Vagina (tissue), 2 donors: ENCODE measurements at places on chromosomes 3 and 15. TPM values are rescaled to one million over a fixed set of nuclear protein-coding genes. Genes with fewer than 3 reads are reported as not detected.

DNA sequence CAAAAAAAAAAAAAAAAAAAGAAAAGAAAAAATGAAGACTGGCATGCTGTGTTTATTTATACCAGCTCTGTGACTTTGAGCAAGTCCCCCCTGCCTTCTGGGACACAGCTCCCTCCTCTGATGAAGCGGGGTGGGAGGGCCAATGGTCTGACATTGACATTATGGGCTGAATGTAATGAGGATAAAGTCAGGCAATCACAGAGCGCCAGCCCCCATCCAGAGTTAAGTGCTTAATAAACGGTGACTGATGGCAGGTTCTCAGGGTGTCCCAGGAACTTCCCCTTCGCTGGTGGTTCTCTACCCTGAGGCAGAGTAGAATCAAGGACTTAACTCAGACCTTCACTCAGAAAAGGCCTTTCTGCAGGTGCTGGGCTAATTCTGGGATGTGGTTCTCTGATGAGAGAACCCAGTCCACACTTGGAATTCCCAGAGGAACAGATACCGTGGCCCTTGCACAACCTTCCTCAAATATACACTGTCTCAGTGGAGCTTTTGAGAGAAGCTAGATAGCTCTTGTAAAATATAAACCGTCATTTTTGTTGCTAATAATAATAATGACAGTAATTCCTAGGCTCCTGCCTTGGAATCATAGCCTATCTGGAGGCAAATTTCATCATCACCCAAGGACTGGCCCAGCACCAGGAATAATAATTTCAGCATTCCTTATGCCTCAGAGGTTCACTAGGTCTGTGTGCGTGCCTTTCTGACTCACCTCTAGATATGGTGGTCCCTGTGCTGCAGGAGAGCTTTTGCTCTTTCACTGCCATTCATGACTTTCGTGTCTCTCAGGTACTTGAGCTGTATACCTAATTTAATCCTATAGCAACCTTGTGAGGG, 115.8 kb downstream of the RPLP1 start:
- H3K27ac ChIP-seq, result no peak overlapping the region
- H3K4me3 ChIP-seq, result no peak overlapping the region
- no peaks in the 10 kb centered on the region for H3K27me3 ChIP-seq

GRCh38 chr3:184952671-184953070, 140.7 kb downstream of the VPS8 start:
- H3K36me3 ChIP-seq, result peaks cover 3% of the 10 kb centered on the region
- H3K27me3 ChIP-seq, result no peaks in the 10 kb centered on the region
- no peak overlapping the region for H3K4me3 ChIP-seq
- H3K27ac ChIP-seq, result no peak overlapping the region
- no peak for DNase-seq

GRCh38 chr15:78170848-78171773, 21.9 kb downstream of the IDH3A start:
- H3K27me3 ChIP-seq, result no peaks in the 10 kb centered on the region
- H3K4me3 ChIP-seq, result no peak overlapping the region
- H3K4me1 ChIP-seq, result no peaks in the 10 kb centered on the region
- DNase-seq, result peak; percentile 37
- peaks cover 60% of the 10 kb centered on the region for H3K36me3 ChIP-seq

- no peaks in the 10 kb centered on the region for H3K36me3 ChIP-seq
- H3K27ac ChIP-seq, result no peak overlapping the region
- no peaks in the 10 kb centered on the region for H3K4me1 ChIP-seq
- no peak for DNase-seq
- H3K27me3 ChIP-seq, result no peaks in the 10 kb centered on the region
These were observed 32.0 kb upstream of the RAF1 start for GRCh38 chr3:12695916-12696315.

DNA sequence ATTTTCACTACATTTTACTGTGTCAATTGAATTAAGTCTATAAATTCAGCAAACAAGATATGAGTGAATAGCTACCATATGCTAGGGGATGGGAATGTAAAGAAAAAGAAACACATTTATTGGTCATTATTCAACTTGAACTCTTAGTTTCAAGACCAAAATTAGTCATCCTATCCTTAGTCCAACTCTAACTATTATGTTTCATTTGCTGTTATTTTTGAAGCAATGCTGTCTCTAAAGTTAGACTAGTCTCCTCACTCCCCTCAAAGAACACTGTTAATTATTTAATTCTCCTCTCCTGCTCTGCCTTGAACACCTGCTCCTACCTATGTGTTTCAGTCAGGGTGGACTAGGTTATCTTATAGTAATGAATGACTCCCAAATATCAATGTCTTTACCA, 920.9 kb downstream of the TUSC7 start:
- no peaks in the 10 kb centered on the region for H3K4me1 ChIP-seq
- no peaks in the 10 kb centered on the region for H3K27me3 ChIP-seq
- H3K27ac ChIP-seq, result no peak overlapping the region
- no peak for DNase-seq

DNA sequence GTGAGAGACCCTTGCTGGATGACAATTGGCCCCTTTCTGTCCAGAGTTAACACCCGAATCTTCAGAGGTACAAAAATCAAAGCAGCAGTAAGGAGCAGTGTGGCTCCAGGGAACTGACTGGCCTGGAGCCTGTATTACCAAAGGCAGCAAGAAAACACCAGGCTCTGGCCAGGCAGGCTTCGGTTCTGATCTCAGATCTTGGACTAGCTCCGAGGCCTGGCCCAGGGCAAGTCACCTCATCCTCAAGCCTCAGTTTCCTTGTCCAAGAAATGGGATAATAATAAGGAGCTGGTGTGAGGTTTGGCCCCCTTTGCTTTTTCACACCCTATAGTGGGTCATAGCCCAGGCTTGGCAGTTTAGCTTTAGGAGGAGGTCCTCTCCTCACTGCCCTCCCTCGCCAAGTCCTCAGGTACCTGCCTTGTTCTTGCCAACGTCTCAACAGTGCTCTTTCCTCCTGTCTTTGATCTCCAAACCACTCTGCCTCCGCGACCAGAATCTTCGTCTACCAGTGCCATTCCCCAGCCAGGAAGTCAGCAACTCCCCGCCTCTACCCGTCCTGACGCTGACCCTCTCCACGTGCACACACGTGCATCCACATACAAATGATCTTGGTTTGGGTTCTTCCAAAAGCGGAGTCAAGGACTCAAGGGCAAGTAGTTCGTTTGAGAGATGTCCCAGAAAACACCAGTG, 82.6 kb upstream of the TLE3 start:
- no peak overlapping the region for H3K27ac ChIP-seq
- DNase-seq, result no peak
- no peaks in the 10 kb centered on the region for H3K4me1 ChIP-seq
- no peak overlapping the region for H3K4me3 ChIP-seq
- H3K36me3 ChIP-seq, result no peaks in the 10 kb centered on the region

DNA sequence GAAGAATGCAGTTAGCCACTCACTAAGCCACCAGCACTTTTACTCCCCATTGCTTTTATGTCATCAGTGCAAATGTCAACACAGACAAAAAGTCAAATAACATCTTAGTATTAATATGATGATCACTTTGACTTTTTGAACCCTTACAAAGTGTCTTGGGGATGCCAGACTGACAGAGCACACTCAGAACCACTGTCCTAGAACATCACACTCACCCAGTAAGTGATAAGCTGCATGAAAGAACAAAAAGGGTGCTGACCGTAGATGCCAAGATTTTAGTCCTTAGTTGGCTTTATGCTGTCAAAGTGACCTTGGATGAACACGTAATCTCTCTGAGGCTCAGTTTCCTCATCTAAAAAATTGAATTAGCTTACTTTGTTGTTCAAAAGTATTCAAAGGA, 279.5 kb upstream of the TRIM42 start:
- no peak overlapping the region for H3K4me3 ChIP-seq
- H3K27me3 ChIP-seq, result no peaks in the 10 kb centered on the region
- no peak overlapping the region for H3K27ac ChIP-seq
- peaks cover 4% of the 10 kb centered on the region for H3K4me1 ChIP-seq

DNA sequence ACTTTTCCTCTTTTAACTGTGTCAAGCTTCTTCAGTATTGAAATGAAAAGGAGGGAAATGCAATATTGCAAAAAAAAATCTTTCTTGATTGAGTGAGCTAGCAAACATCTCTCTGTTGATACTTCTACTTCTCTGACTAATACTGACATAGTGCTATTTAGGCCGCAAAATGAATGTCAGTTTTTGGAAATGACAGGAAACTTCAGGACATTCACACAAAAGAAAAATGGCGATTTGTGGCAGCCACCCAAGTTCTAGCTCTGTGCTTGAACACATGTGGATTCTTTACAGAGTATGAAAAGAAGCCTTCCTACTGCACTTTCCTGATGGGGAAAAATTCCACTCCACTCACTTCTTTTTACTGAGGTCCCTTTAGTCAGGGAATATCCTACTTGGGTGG, 486.8 kb upstream of the ALCAM start:
- H3K4me1 ChIP-seq, result no peaks in the 10 kb centered on the region
- no peak overlapping the region for H3K27ac ChIP-seq
- DNase-seq, result no peak
- H3K4me3 ChIP-seq, result no peak overlapping the region
- no peaks in the 10 kb centered on the region for H3K27me3 ChIP-seq

DNA sequence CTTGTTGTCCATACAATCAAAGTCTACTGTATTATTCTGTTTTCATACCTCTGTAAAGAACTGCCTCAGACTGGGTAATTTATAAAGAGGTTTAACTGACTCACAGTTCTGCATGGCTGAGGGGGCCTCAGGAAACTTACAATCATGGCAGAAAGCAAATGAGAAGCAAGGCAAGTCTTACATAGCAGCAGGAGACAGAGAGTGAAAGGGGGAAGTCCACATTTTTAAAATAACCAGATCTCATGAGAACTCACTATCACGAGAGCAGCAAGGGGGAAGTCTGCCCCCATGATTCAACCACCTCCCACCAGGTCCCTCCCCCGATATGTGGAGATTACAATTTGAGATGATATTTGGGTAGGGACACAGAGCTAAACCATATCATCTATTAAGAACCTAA, 724.6 kb upstream of the CBLB start:
- peaks cover 15% of the 10 kb centered on the region for H3K4me1 ChIP-seq
- H3K36me3 ChIP-seq, result no peaks in the 10 kb centered on the region
- H3K4me3 ChIP-seq, result no peak overlapping the region

- no peaks in the 10 kb centered on the region for H3K4me1 ChIP-seq
- H3K27ac ChIP-seq, result no peak overlapping the region
- H3K27me3 ChIP-seq, result no peaks in the 10 kb centered on the region
- peak; percentile 69 for DNase-seq
- H3K4me3 ChIP-seq, result no peak overlapping the region
These were observed 24.7 kb downstream of the TMC3 start for GRCh38 chr15:81349271-81349670.

DNA sequence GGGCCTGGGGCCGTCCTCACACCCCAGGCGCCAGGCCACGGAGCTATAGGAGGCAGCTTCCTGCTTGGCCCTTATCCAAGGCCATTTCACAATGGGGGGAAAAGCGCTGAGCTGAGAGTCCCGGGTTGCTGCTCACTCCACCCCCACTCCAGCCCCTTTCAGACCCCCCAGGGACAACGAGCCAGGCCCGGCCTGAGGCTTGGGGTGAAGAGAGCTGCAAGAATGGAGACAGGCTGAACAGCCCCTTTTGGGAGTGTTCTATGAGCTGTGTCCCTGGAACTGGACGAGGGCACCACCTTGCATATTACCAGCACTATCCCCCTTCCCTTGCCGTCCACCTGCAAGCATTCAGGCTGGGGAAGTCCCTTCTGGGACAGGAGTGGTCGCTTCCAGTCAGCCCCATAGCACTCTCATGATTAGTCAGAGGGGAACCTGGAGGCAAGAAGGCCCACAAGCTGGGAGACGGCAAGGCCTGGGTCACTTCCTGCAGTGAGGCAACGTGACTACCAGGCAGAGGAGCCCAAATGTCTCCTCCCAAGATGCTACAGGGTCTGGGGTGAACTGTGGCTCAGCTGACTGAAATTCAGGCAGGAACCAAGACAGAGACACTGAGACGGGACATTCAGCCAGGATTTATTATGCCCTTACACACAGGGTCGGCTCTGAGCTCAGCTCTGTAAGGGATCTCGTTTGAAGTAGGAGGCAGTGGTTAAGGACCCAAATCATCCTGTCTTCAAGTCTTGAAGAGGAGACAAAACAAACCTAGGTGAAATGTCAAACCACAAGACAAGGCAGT, 8.6 kb upstream of the SRP14 start:
- H3K27ac ChIP-seq, result peak overlapping the region; percentile 43
- H3K4me3 ChIP-seq, result no peak overlapping the region
- peaks cover 50% of the 10 kb centered on the region for H3K4me1 ChIP-seq

DNA sequence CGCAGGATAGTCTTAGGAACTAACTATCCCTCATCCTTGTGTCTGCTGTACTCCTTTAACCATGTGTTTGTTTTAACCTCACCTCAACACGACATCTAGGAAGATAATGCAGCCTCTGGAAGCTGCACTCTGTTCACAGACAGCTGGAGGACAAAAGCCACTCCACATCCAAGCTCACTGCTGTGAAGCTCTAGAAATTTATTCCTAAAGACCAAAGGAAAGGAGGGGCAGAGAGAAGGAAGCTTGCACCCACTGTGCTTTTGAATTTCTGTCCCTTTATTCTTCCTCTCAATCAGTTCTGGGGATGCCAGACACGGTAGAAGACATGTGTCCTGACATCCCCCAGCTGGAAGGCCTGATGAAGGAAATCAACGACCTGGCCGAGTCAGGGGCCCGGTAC, 182.9 kb upstream of the CHRM5 start:
- no peak overlapping the region for H3K4me3 ChIP-seq
- no peak overlapping the region for H3K27ac ChIP-seq
- H3K4me1 ChIP-seq, result no peaks in the 10 kb centered on the region
- H3K27me3 ChIP-seq, result no peaks in the 10 kb centered on the region
- H3K36me3 ChIP-seq, result no peaks in the 10 kb centered on the region
- no peak for DNase-seq

The AHSG gene
- not detected for total RNA-seq

The SMCO1 gene
- not detected for total RNA-seq

The UROC1 gene
- not detected for total RNA-seq

The DMXL2 gene
- 23.6 TPM for total RNA-seq

The LRRC2 gene
- total RNA-seq, result 2.0 TPM

The HRH1 gene
- total RNA-seq, result 9.3 TPM

The ST8SIA2 gene
- total RNA-seq, result not detected

The KBTBD12 gene
- total RNA-seq, result not detected
